ENCODE measurements at places on chromosomes 1 and 21. TPM values are rescaled to one million over a fixed set of nuclear protein-coding genes. Genes with fewer than 3 reads are reported as not detected.

The TXNDC12 gene
- total RNA-seq: 39.5 TPM

The NKAIN1 gene
- total RNA-seq: not detected

The ZNF281 gene
- 6.9 TPM for total RNA-seq

The MPZ gene
- total RNA-seq: 1.7 TPM

- no peak for DNase-seq
- no peaks in the 10 kb centered on the region for H3K27me3 ChIP-seq
These were observed 317.1 kb downstream of the NTNG1 start for GRCh38 chr1:107457989-107458388.

DNA sequence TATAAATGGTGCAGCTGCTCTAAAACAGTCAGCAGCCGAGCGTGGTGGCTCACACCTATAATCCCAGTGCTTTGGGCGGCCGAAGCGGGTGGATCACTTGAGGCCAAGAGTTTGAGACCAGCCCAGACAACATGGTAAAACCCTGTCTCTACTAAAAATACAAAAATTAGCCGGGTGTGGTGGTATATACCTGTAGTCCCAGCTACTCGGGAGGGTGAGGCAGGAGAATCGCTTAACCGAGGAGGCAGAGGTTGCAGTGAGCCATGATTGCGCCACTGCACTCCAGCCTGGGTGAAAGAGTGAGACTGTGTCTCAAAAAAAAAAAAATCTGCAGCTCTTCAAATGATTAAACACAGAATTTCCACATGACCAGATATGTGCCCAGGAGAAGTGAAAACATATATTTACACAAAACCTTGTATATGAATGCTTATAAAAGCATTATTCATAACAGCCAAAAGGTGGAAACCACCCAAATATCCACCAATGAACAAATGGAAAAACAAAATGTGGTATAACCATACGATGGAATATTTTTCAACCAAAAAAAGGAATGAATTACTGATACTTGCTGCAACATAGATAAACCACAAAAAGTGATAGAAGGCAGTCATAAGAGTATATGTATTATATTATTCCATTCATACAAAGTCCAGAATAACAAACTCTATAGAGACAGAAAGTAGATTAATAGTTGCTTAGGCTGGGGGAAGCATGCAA, 14.1 kb downstream of the EPS15 start:
- peaks cover 24% of the 10 kb centered on the region for H3K4me1 ChIP-seq
- H3K27ac ChIP-seq: no peak overlapping the region
- H3K36me3 ChIP-seq: peaks cover 5% of the 10 kb centered on the region
- H3K27me3 ChIP-seq: no peaks in the 10 kb centered on the region
- H3K4me3 ChIP-seq: no peak overlapping the region

All from right atrium auricular region (tissue), 2 donors.